T-helper 9 cell (primary cell): ENCODE measurements at places on chromosomes 11 and 22.

- no peak for DNase-seq
Observed at GRCh38 chr11:21295508-21295907, 626.1 kb downstream of the NELL1 start.

- DNase-seq = no peak
Observed at GRCh38 chr11:11039208-11039965, 181.5 kb upstream of the ZBED5 start.

- no peak for DNase-seq
Observed at GRCh38 chr22:48242461-48242864, 1480.0 kb downstream of the TBC1D22A start.

DNA sequence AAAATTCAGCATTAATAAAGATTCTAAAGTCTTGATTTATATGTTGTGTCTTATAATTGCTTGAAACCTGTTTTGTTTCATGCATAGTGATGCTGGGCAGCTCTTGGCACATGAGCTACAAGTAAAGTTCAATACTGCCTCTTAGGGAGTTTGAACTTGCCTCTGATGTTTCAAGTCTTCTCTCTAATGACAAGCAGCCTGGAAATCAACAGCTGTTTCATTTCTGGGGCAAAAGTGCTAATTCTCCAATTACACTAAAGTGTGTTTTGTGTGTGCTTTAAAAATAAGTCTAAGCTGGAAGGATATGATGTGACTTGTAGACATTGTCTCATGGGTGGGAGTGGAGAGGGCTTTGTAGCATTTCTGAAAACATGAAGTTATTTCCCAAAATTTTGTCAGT is 23.7 kb upstream of the SESN3 start:
- no peak for DNase-seq

GRCh38 chr11:96708219-96708878 is 318.5 kb downstream of the JRKL start:
- no peak for DNase-seq

DNA sequence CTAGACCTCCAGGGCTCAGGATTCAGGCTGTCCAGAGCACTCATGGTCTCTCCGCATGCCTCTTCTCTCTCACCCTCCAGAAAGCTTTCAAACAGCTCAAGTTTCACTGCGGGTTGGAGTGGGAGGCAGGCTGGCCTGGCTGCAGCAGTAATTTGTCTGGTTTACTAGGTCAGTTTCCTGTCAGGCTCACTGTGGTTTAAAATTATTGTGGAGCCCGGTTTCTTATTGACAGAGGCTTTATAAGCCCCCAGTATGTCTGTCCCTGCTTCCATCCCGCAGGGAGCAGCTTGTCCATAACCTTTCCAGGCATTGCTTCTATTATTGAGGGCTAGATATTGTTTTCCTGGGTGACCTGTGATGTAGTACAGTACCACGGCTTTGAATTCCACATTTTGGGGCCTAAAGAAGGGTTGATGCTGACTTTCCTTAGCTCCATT is 235.3 kb upstream of the SORL1-AS1 start:
- DNase-seq = no peak

GRCh38 chr22:38566726-38567504 is 3.1 kb downstream of the DMC1 start:
- DNase-seq = no peak

- DNase-seq = no peak
Observed at GRCh38 chr22:44459551-44459950, 38.5 kb downstream of the RTL6 start.

DNA sequence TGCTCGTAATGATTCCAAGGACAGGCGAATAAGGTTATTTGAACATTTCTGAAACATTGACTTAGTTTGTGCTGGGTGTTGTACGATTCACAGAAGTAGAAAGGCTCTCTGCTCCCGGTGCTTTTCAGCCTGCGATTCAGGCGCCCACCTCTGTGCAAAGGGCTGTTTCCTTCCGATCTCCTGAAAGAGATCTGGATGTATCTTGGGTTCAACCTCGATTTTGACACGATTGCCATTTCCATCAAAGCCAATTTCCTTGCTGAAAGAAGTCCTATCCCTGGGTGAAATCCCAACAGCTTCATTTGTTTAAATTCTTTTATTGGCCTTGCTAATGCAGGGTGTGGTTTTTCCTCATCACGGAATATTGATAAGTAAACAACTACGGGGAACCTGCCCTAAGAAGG is 1.1 kb upstream of the ZC3H12C start:
- DNase-seq = no peak
